ENCODE measurements at places on chromosomes 12 and 14.

DNA sequence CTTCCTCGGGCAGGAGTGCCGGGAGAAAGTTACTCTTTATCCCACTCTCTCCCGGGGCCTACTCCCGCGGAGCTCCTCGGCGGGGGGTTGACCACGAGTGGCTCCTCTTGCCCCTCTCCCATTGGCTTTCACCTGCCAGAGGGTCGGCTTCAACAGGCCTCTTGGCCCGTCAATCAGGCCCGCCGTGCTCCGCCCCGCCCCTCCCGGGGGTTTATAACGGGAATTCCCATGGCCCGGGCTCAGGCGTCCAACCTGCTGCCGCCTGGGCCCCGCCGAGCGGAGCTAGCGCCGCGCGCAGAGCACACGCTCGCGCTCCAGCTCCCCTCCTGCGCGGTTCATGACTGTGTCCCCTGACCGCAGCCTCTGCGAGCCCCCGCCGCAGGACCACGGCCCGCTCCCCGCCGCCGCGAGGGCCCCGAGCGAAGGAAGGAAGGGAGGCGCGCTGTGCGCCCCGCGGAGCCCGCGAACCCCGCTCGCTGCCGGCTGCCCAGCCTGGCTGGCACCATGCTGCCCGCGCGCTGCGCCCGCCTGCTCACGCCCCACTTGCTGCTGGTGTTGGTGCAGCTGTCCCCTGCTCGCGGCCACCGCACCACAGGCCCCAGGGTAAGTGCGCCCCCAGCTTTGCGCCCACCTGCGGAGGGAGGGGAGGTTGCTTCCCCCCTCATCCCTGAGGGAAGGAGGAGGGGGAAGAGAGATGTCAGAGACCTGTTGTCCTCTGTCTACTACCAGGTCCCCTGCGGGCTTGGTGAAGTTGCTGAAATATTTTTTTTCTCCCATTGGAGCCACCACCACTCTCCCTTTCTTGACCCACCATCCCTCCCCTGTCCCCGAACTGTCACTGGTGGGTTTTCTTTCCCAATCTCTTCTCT lies at the start of gene SMOC1:
Gene SMOC1, plus strand, starts transcription at position 242 of the 869 bp plus-strand sequence. Its CDS starts 263 bp downstream, at position 505.
- peak; percentile 11 for DNase-seq

DNA sequence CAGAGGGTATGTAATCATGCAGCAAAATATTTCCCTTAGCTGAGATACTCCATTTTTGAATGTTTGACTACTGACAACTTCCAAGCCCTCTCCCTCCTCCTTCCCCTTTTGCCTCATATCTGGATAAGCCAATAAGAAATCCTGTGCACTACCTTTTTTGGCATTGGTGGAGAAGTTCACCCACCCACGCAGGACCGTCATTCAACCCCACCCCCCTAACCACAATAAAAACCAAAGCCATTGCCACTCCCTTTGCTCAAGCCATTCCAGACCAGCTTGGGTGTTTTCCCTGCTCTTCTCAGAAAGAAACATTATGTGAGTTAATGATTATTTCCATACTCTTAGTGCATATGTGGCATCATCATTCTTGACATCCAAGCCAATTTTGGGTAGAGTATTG lies 176.7 kb downstream of the PTPN11 start:
- DNase-seq: no peak

GRCh38 chr14:78644824-78645559 lies 474.8 kb downstream of the NRXN3 start:
- no peak for DNase-seq

DNA sequence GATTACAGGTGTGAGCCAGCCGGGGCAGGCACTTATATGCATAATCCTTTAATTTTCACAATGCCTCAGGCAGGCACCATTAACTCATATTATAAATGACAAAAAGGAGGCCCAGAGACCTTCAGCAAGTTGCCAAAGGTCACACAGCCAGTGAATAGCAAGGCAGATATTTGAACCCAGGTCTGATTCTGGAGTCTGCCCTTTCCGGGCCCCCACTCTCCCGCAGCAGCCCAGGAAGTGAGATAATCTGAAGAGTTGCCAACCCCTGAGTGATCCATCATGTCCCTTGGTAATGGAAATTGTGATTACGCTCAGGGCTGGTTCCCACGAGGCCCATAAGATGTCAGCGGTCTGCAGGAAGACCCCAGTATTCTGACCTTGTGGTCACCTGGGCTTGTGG lies 95.3 kb upstream of the MED13L start:
- peak; percentile 40 for DNase-seq

- no peak for DNase-seq
Measured at GRCh38 chr12:41777064-41777790, 367.4 kb downstream of the GXYLT1 start.

DNA sequence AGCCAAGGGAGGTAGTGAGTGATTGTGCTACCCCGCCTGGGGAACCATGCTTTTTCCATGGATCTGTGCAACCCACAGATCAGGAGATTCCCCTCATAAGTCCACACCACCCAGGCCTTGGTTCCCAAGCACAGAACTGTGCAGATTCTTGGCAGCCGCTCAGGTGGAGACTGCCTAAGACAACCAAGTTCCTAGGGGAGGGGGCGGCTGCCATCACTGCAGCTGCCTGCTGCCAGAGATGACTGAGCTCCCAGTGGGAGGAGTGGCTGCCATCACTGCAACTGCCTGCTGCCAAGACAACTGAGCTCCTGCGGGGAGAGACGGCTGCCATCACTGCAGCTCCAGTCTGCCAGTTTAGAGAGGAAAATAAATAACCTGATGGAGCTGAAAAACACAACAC lies 138.3 kb upstream of the GARIN2 start:
- DNase-seq: no peak

DNA sequence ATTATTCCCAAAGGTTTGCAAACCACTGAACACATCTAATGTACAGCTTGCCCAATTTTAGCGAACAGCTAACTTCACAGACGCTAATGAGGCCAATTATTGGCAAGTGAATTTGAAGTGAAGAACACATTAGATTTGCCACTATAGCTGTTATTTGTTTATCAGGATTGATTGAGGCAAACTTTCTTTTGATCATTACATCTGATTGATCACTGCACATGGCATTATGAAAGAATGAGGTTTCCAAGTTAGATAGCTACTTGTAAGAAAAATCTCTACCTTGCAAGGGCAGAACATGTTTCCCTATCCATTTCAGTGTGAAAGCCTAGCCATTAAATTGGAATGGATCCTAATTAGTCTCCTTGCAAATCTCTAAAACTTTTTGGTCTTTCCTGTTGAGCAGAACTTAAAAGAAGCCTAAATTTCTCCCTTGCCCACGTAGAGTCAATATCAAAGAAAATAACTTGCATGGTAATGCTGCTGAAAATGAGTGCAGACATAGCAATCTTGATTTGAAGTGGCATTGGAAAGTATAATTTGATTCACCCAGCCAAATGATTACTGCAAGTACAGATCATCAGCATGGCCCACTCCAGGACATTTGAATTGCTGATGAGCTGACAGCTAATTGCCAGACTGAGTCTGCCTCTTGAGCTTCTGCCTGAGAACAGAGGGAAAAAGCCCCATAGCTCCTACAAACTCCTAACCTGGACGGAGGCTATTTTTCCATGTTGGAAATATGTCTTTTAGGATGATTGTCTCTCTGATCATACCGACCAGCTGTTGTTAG lies 98.6 kb downstream of the TPH2 start:
- no peak for DNase-seq

DNA sequence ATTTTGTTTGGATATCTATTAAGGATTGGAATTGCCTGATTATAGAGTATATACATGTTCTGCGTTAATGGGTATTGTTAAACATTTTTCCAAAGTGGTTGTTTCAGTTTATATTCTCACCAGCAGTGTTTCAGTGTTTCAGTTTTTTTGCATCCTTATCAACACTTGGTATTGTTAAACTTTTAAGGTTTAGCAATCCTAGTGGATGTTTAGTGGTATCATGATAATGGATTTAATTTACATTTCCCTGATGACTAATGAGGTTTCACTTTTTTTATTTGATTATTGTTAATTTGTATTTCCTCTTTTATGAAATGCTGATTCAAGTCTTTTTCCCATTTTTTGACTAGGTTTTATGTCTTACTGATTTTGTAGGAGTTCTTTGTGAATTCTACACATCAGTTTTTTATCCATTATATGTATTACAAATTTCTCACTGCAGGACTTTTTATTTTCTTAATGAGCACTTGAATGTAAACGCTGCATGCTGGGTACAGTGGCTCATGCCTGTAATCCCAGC lies 23.7 kb downstream of the YLPM1 start:
- no peak for DNase-seq

GRCh38 chr14:68513838-68514607 lies 278.8 kb downstream of the ZFP36L1 start:
- no peak for DNase-seq

GRCh38 chr12:66354291-66354690 lies 52.0 kb downstream of the HELB start:
- no peak for DNase-seq

GRCh38 chr12:49088150-49088931 lies 6.3 kb downstream of the DHH start:
- peak; percentile 95 for DNase-seq

- no peak for DNase-seq
Measured at GRCh38 chr14:22971152-22971551, 11.2 kb downstream of the AJUBA start.

GRCh38 chr14:23482823-23483148 lies 13.3 kb downstream of the NGDN start:
- DNase-seq: no peak

GRCh38 chr14:81473456-81474147 lies 60.1 kb downstream of the SEL1L start:
- DNase-seq: no peak

GRCh38 chr14:69716478-69717187 lies 50.3 kb upstream of the SRSF5 start:
- DNase-seq: peak; percentile 88

DNA sequence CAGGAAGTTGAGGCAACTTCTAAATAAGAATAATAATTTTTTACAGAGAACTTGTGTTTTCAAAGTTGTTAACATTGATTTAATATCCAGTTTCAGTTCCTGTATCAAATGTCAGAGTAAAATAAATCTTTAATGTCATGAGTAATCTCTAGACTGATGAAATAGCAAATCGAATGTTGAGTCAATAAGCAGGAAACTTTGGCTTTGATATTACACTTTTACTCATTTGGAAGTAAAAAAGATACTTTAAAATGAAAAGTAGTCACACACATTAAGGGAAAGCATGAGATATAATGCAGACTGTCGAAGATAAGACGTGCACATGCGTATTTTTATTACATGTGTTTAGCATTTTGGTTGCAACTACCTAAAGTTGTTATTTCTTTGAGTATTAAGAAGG lies 78.2 kb upstream of the PTGDR start:
- DNase-seq: no peak

DNA sequence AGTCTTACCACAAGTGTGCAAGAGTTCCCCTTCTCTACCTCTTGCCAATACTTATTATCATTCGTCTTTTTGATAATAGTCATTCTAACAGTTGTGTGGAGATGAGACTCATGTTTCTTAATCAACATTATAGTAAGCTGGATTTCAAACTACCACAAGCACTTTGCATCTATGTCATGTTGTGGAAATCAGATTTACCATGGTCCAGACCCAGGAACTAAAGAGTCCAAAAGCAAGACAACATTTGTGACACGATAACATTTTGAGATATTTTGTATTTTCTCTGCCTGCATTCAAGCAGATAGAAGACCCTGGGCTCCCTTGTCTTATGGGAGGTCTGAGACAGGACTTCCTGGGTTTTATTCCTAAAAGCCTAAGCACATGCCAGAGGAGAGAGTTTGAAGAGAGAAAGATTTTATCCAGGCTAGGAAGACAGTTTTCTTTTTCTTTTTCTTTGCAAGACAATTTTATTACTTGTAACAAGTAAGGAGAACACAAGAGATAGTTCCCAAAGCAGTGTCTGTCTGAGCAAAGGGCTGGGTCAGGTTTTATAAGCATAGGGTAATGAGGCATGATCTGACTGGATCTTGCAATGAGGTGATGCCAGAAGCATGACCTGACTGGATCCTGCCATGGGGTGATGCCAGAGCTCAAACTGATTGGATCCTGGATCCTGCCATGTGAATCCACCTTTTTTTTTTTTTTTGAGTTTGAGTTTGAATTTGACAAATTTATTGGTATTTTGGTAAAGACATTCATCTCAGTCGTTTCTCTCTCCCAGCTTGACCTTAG lies 180.5 kb upstream of the HMGA2 start:
- DNase-seq: peak; percentile 92

DNA sequence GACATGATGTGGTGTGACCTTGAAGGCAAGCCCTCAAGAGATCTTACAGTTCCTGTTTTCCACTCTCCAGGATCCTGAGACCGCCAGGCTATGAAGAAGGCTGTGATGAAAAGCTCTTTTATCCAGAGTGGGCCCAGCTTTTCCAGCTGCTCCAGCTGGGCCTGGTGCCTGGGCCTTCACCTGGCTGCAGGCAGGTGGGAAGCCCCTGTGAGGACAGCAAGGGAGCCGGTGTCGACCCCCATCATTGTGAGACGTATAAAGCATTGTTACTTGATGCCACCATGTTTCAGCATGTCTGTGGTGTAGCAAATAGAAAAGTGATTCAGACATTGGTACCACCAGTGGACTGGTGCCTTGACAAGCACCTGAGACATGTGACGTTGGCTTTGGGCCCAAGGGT lies 190.2 kb downstream of the KIF26A start:
- DNase-seq: no peak

- DNase-seq: no peak
Measured at GRCh38 chr14:67425608-67426007, 13.6 kb upstream of the PLEK2 start.

DNA sequence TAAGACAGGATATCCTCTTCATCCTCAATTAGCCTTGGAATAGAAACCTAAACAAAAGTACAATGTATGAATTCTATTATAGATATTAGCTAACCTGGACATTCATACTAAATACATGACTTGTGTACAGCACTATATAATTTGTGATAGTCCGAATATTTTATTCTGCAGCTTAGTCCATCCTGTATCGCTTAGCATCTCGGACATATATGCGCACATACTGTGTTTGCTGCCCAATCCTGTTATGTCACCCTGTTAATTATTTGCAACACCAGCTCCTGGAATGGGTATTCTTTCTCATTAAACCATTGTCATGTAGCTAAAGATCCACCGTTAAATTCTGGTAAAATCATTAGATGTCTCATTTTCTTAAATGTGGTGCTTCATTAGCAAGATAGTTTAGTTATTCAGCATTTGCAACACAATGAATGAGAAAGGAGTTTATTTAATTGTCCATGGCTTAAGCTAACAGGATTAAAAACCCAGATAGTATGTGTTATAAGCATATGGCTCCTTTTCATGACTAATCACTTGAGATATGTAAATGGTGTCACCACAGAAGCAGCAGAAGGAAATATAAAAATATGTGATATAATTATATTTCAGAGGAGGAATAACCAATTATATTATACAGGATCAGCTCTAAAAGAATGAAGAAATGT lies 156.0 kb upstream of the ARHGAP5 start:
- DNase-seq: no peak

Data from cardiac fibroblast (primary cell).